T-helper 17 cell (primary cell): ENCODE measurements at places on chromosomes 7 and 10. TPM values are rescaled to one million over a fixed set of nuclear protein-coding genes. Genes with fewer than 3 reads are reported as not detected.

C10orf95 gene
- total RNA-seq = 0.50 TPM

CPSF4 gene
- total RNA-seq = 35.0 TPM

KAZALD1 gene
- total RNA-seq = not detected

EBF3 gene
- not detected for total RNA-seq
